AG09319 (cell line): ENCODE measurements at places on chromosomes 11 and 22.

- DNase-seq, result no peak
Measured at GRCh38 chr22:33908171-33909074, 11.9 kb downstream of the LARGE1 start.

GRCh38 chr22:47575291-47575690, 812.8 kb downstream of the TBC1D22A start:
- DNase-seq, result no peak

DNA sequence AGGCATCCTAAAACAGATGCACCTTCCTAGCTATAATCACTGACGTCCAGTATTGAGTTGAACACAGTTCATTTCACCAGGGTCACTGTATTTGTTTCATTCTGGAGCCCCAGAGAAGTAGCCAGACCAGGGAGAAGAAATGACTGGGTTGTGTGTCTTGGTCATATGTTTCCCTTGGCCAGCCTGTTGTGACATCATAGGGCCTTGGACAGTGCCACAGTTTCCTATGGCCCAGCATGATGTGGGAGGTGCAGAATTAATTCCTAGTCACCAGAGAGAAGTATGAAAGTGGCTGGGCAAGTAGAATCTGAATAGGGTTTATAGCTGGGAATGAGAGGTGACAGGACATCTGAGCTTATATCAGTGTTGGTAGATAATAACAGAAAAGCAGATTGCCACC, 84.0 kb upstream of the ZBED5 start:
- no peak for DNase-seq

DNA sequence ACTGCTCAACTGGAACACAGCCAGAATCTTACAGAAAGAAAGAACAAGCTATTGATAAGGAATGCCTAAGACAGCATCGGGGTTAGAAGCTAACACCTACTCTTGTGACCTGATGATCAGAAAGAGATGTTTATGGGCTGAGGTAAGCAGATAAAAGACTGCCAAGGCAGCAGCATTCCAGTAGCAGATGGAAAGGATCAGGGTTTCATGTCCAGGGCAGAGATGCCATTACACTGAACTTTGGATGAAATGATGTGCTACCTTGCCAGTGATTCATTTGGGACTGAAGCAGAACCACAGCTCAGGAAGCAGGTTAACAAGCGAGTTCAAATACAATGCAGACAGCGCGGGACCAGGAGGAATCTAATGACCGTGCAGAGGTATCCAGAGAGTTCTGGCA, 27.1 kb upstream of the APOA1 start:
- no peak for DNase-seq

DNA sequence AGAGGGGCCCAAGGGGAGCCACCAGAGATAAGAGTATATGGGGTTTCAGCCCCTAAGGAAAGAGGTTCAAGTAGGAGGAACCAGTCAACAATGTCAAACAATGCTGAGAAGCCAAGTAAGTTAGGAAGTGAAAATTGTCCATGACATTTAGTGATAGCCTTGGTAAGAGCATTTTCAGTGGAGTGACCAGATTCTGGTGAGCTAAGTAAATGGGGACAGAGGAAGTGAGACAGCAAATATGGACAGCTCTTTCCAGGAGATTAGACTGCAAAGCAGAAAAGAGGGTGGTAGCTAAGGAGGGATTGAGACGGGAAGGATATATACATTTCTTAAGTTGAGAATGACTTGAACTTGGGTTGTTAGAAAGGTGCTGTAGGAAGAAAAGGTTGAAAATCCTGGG, 22.9 kb downstream of the POLD3 start:
- no peak for DNase-seq

- DNase-seq, result no peak
Measured at GRCh38 chr11:48029681-48030290, 49.4 kb downstream of the PTPRJ start.

DNA sequence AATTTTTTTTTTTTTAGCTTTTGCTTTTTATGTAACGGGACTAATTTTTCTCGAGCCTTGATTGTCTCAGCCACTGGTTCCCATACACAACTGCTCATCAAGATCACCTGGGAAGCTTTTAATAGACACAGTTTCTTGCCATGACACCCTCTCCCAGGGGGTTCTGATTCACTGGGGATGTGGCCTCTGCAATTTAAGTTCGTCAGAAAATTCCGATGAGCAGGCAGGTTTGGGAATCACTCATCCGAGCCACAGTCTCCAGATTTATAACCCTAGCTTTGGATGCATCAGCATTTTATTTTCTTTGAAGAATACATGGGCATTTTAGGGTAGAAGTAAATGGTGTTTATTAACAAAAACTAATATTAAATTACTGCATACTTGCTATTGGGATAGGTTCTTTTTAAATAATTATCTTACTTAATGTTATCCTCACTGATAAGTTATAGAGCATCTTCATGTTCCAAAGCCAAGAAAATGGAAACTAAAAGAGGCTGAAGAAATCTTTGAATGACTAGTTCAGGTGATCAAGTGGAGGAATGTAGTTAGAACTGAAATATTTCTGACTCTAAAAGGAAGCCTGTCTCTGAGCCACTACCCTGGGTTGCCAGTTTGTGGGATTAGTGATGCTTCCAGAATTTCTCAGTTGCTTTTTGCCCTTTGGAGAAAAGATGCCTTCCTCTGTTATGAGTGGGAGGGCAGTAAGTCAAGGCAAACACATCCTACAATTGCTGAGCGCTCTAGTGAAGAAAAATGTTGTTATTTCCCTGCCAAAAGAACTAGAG, 319.0 kb downstream of the DDX10 start:
- no peak for DNase-seq

GRCh38 chr22:42317008-42317407, 46.6 kb upstream of the TCF20 start:
- no peak for DNase-seq

- DNase-seq, result no peak
Measured at GRCh38 chr11:72705442-72706365, 31.5 kb upstream of the PDE2A start.
